ENCODE measurements at places on chromosomes 12 and 14.

GRCh38 chr12:58247633-58248032, 306.3 kb downstream of the ATP23 start:
- DNase-seq, result no peak

GRCh38 chr12:69161829-69162228, 77.5 kb upstream of the CPSF6 start:
- no peak for DNase-seq

- DNase-seq, result no peak
Measured at GRCh38 chr12:130461839-130462557, 124.3 kb downstream of the PIWIL1 start.

GRCh38 chr14:77485256-77485655, 13.4 kb downstream of the ISM2 start:
- DNase-seq, result no peak

- DNase-seq, result no peak
Measured at GRCh38 chr12:65534238-65534841, 255.9 kb downstream of the MSRB3 start.

- no peak for DNase-seq
Measured at GRCh38 chr12:44380861-44381260, 495.3 kb downstream of the NELL2 start.

DNA sequence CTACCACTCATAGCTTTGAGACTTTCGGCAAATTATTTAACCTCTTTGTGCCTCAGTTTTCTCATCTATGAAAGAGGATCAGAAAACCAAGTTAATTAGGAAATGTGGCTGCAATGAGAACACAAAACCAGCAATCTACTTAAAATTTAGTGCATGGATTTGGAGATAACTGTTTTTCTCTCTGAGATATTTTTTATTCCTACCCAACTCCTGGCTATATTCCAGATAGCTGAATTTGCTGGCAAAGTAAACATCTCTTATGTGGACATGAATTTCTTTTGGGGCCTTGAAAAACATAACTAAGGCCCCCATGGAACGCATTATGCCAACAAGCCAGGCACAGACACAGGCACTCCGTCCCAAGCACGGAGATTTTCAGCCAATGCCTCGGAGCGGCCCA, 53.4 kb upstream of the FOXN3 start:
- no peak for DNase-seq

- DNase-seq, result no peak
Measured at GRCh38 chr12:81957631-81958030, 198.5 kb upstream of the PPFIA2 start.

Measured in CD8-positive, alpha-beta memory T cell (primary cell).